ENCODE measurements at places on chromosomes 1 and 21.

DNA sequence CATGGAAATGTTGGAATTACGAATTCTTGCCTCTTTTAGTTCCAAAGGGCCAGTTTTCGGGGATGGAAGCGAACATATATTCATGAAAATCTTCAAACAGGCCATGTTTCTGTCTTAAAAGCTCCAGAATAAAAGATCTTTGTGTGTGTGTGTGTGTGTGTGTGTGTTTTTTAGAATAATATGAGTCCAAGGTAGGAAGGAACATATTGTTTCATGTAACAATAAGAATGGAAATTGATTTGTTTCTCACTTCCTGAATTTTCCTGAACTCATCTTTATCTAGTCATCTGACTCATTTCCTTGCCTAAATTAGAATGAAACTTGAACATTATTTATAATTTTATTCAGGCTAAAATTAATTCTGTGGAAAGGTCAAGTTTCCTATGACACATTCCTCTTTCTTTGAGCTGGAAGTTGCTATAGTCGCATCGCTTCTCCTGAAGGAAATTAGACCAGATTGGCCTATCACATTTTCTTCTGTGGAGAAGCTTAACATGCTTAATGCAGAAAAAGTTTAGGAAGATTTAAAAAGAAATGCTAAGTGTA is 805.1 kb upstream of the ADAMTS5 start:
- no peaks in the 10 kb centered on the region for H3K27me3 ChIP-seq
- no peak for DNase-seq
- no peak overlapping the region for H3K27ac ChIP-seq
- no peaks in the 10 kb centered on the region for H3K36me3 ChIP-seq
- H3K4me1 ChIP-seq: peaks cover 5% of the 10 kb centered on the region

- no peak overlapping the region for H3K4me3 ChIP-seq
- no peaks in the 10 kb centered on the region for H3K27me3 ChIP-seq
- H3K27ac ChIP-seq: no peak overlapping the region
- H3K4me1 ChIP-seq: no peaks in the 10 kb centered on the region
- no peak for DNase-seq
Measured at GRCh38 chr1:191350938-191351337, 807.3 kb upstream of the RGS18 start.

GRCh38 chr1:53334781-53335180 is 6.9 kb upstream of the LRP8 start:
- DNase-seq: no peak
- H3K27ac ChIP-seq: no peak overlapping the region
- H3K27me3 ChIP-seq: no peaks in the 10 kb centered on the region
- H3K4me3 ChIP-seq: no peak overlapping the region

DNA sequence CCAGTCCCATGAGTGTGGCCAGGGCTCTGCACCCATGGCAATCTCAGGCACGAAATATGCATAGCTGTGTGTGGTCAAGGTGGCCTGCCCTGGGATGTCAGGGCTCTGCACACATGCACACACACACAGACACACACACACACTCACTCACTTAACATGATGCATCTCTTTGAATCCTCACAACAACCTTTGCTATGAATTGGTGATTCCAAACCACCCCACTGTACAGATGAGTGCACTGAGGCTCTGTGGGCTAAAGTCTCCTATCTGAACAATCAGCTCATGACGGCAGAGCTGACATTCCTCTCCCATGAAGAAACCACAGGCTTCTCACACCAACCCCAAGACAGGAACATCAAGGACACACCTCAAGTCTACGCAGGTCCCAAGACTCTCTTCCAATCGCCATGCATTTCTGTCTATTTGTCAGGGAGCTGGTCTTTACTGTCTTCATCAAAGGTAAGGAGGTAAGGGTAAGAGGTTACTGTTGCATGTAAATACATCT is 131.6 kb downstream of the ETS2 start:
- no peaks in the 10 kb centered on the region for H3K27me3 ChIP-seq
- no peaks in the 10 kb centered on the region for H3K36me3 ChIP-seq
- H3K27ac ChIP-seq: no peak overlapping the region
- no peak for DNase-seq
- H3K4me1 ChIP-seq: peaks cover 14% of the 10 kb centered on the region

DNA sequence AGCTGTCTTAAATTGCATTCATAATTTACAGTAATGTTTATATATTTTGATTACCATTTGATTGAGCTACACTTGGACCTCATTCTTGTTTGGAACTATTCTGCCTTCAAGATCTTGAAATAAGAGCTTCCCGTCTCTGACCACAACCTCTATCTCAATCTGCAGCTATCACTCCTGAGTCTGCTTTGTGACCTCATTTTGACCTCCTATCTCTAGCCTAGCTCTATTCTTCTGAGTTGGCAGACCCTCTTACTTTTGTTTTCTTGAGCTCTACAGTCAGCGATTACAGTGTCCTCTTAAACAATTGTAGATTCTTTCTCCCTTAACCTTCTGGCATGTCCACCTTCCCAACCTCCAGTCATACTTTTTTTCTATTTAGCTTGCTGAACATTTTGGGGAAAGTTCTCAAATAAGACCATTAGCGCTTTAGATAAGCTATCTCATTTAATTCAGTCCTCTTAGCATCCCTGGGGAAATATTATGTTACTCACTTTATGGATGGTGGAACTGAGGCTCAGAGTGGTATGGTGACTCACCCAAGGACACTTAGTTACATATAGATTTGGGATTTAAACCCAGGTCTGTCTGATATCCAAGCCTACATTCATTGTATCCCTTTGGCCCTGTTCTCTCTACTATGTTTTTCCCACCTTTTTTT is 19.1 kb downstream of the RPAP2 start:
- H3K4me3 ChIP-seq: no peak overlapping the region
- H3K27ac ChIP-seq: no peak overlapping the region
- no peak for DNase-seq
- no peaks in the 10 kb centered on the region for H3K27me3 ChIP-seq

DNA sequence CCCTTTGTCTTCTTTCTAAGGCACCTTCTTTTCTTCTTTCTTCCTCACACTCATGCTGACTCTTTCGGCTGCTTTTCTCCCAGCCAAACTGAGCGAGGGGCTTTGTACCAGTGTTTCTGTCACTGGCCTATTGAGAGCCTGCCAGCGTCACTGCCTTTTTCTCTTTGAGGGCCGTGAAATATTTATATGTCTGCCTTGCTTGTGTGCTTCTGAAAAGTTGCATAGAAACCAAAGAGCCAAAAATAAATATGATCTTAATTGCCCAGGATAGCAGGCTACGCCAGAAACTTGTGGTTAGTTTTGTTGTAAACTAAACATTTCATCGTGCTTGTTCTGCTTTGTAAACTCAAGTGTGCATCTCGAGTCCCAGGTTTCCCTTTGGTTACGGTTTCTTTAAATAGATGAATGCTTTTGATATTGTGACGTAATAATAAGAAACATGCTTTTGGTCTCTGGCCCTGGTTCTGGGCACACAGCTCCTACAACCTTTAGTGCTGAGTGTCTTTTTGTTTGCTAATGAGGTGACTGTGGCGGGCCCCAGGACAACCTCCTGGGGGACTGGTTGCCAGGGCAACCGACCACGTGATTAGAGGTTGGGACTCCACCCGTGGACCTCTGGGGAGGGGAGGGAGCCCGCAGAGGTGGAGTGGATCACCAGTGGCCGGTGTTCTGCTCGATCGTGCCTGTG is 10.8 kb downstream of the SLC37A1 start:
- DNase-seq: no peak
- peaks cover 45% of the 10 kb centered on the region for H3K4me1 ChIP-seq
- H3K27ac ChIP-seq: peak overlapping the region; percentile 83
- H3K36me3 ChIP-seq: no peaks in the 10 kb centered on the region

DNA sequence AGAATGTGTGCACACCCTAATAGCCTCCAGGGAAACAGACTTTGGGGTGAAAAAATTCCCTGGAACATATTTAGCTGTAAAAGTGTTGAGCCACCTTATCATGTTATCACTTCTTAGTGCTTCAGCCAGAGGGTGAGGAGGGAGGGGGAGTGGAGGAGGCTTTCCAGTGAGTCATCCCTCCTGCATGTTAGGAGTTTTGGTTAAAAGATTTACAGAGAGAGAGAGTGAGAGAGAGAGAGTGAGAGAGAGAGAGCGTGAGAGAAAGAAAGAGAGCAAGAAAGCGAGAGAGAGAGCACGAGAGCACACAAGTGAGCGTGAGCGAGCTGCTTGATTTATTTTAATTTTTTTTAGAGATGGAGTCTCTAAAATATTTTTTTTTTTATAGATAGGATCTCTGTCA is 13.5 kb upstream of the CACNA1E start:
- no peak overlapping the region for H3K27ac ChIP-seq
- H3K36me3 ChIP-seq: no peaks in the 10 kb centered on the region
- H3K27me3 ChIP-seq: peaks cover 16% of the 10 kb centered on the region
- no peaks in the 10 kb centered on the region for H3K4me1 ChIP-seq

GRCh38 chr1:186985889-186986491 is 157.2 kb downstream of the PLA2G4A start:
- no peaks in the 10 kb centered on the region for H3K27me3 ChIP-seq
- peak; percentile 8 for DNase-seq
- no peak overlapping the region for H3K27ac ChIP-seq
- no peaks in the 10 kb centered on the region for H3K36me3 ChIP-seq
- peaks cover 8% of the 10 kb centered on the region for H3K4me1 ChIP-seq

DNA sequence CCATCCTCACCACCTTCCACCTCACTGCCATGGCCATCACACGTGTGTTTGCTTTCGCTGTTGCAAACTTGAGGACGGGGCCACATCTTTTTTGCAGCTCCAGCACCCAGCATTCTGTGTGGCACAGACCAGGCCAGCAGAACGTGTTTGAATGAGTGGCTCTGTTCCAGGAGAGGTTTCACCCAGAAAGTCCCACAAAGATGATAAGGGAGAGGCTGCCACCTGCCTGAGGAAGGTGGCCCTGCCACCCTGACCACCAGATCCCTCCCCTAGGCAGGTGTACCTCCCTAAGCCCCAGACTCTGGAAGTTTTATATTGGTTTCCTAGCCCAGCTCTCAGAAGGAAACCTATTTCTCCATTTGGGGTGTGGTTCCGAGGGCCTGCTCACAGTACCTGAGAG is 252.1 kb downstream of the KAZN start:
- H3K4me1 ChIP-seq: peaks cover 8% of the 10 kb centered on the region
- H3K4me3 ChIP-seq: no peak overlapping the region
- DNase-seq: no peak

DNA sequence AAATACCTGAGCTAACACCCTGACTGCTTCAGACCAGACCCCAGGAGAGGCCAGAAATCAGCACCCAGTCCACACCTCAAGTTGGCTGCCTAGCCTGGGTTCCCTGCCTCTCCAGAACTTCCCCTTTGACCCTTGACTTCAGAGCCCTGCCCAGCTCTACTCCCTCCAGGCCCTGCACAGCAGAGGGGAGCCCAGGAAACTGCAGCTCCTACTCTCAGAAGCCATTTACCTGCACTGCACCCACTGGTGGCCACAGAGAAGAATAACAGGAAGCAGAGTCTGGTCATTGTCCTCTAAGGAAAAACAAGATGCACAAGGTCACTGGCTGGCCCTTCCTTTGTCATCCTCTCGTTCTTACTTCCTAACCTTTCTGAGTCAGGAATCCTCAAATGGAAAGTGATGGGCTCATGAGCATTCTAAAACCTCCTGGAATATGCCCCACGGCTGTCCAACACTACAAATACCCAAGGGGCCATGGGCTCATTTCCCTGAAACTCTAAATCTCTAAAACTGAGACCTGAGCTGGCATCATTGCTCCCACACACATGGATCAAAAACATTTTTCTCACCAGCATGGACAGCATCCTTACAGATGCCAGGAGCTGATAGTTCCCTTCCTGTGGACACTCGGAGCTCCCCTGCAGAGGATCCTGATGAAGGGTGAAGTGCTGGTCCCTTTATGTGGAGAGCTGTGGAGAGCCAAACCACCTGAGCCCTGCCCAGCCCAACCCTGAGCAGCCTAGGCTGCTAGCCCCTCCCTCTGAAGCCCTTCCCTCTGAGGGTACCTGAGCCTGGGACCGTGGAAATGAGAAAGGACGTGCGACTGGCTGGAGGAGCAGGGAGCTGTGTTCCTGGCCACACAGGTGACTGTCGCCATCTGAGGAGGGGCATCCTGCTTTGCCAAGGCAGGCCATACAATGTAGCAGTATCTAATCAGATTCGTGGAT is at the start of gene ITLN2:
TSS of gene ITLN2 (minus strand) at position 652 of the 947 bp plus-strand sequence. CDS start at position 584, 68 bp downstream.
- peak; percentile 40 for DNase-seq
- no peak within 1 kb of the TSS for H3K27ac ChIP-seq
- H3K36me3 ChIP-seq: no peaks in the 10 kb centered on the region
- no peaks in the 10 kb centered on the region for H3K27me3 ChIP-seq
- no peak within 1 kb of the TSS for H3K4me3 ChIP-seq

- H3K27ac ChIP-seq: peak overlapping the region; percentile 65
- no peaks in the 10 kb centered on the region for H3K36me3 ChIP-seq
- H3K4me3 ChIP-seq: no peak overlapping the region
- DNase-seq: no peak
- H3K27me3 ChIP-seq: no peaks in the 10 kb centered on the region
- peaks cover 31% of the 10 kb centered on the region for H3K4me1 ChIP-seq
Measured at GRCh38 chr1:94068999-94069918, 51.7 kb downstream of the ABCA4 start.

- no peak for DNase-seq
- no peak overlapping the region for H3K4me3 ChIP-seq
- peak overlapping the region; percentile 36 for H3K27ac ChIP-seq
- H3K36me3 ChIP-seq: peaks cover 6% of the 10 kb centered on the region
Measured at GRCh38 chr1:158055854-158056253, 62.4 kb downstream of the KIRREL1 start.

GRCh38 chr1:207878939-207879338 is 32.0 kb downstream of the CD34 start:
- no peak overlapping the region for H3K27ac ChIP-seq
- H3K36me3 ChIP-seq: no peaks in the 10 kb centered on the region
- H3K27me3 ChIP-seq: peaks cover 20% of the 10 kb centered on the region
- no peak for DNase-seq
- H3K4me1 ChIP-seq: no peaks in the 10 kb centered on the region

DNA sequence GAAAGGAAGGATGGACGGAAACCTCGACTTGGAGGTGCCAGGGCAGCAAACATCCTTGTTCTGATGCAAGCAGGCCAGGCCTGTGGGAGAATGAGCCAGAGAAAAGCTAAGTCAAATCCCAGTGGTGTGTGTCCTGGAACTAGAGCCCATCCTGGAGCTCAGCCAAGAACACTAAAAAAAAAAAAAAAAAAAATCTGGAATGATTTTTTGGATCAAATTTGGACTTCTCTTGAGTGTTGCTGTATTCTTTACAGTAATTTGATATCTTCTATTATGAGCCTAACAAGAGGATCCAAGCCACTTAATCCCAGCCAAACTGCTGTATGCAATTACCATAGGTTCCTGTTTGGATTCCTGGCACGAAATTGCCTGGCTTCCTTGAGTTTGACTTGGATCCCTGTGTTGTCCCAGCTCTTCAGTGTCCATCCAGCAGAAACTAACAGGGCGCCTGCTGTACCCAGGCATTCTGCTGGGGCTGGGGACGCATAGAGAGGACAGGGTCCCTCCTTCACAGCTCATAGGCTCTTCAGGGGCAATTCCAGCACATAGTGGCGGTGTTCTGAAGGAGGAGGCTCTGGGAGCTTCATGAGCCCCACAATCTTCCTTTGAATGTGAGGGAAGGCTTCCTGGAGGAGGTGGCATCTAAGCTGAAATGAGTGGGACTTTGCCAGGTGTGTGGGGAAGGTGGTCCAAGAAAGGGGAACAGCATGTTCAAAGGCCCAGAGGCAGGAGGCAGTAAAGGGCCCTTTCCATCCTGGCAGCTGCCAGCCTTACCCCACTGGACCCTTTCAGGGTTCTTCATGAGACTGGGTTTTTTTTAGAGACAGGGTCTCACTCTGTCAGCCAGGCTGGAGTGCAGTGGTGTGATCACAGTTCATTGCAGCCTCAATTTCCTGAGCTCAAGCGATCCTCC is 24.7 kb downstream of the EPHX1 start:
- H3K27ac ChIP-seq: no peak overlapping the region
- H3K27me3 ChIP-seq: no peaks in the 10 kb centered on the region
- no peaks in the 10 kb centered on the region for H3K36me3 ChIP-seq
- no peaks in the 10 kb centered on the region for H3K4me1 ChIP-seq
- no peak overlapping the region for H3K4me3 ChIP-seq
- no peak for DNase-seq
